ENCODE measurements at places on chromosomes 7 and 10.

DNA sequence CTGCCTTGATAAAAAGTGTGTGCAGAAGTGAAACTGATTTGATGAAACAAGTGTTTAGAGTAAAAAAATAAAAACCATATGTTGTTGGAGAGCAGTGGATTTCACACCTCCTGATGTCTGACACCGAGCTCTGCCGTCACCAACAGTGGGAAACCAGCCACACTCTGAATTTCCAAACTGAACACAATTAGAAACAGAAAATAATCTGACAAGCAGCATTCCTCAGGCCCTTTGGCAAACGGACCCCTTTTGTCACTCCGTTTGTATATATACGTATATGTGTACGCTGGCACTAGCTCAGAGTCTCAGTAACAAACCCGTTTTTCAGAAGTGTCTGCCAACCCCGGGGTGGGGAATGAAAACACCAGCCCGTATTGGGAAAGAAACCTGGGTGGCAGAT is 32.4 kb downstream of the TACC2 start:
- DNase-seq = no peak

DNA sequence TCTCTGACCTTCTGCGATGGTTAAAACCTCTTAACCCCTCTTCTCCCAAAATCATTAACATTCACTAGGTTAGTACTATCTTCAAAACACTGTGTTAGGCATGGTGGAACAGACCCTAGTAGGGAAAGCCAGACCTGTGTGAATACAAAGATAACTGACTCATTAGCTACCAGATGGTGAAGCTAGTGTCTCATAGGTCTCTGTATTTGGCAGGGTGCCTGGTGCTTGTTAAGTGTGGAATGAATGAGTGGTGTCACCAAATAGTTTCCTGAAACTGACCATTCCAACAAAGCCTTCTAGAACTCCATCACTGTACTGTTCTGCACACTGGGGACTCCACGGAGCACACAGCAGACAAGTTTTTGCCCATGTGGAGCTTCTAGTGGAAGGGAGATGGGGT is 27.7 kb upstream of the TM9SF3 start:
- no peak for DNase-seq

GRCh38 chr7:151461942-151462230 is 21.9 kb upstream of the CRYGN start:
- no peak for DNase-seq

- no peak for DNase-seq
Observed at GRCh38 chr10:118108194-118109026, 61.7 kb upstream of the RAB11FIP2 start.

- no peak for DNase-seq
Observed at GRCh38 chr7:129012641-129013040, 42.3 kb downstream of the TNPO3 start.

DNA sequence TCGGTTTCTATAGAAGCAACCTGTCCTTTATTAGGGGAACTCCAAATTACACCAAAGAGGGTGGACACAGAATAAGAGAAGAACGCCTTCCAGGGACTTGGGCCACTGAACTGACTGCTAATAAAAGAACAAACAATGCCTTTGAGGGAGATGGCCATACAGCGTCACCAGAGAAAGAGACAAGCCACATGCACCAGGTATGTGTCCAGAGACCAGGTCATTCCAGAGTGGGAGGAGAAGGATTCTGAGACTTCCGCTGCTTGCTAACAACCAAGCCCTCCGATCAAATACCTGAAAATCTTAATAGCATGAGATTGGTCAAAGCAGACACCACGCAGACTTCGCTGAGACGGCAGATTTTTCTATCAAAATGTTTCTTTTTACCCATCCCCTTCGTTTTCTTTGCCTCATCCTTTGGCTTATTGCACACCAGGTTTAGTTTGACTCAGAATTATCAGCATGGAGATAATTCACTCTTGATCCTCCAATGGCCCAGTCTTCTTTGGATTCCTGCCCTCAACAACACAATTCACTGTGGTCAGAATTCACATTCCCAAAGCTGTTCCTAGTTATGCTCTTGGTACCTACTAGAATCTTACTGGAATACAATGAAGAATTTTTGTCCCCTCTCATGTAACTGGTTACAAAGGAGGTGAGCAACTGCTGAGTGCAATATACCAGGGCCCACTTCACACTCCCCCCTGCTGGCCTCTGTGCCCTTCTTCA is 87.4 kb upstream of the DDC start:
- no peak for DNase-seq

- DNase-seq = no peak
Observed at GRCh38 chr7:96778263-96778662, 68.6 kb upstream of the SEM1 start.

- no peak for DNase-seq
Observed at GRCh38 chr10:81303656-81304055, 571.3 kb upstream of the NRG3 start.

DNA sequence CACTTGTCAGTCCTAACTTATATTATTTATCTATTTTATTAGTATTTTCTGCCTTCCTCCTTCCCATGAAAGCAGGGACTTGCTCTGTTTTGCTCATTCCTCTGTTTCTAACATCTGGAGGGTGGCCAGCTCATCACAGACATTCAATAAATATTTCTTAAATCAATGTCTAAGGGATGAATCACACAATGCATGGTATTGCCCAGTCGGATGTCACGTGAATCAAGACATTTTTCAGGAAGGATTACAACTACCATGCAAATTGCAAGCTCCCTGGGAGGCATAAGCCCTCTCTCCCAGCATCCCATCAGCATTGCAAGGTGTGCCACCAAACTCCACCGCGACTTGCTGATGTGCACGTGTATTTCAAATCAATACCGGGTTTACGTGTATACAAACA is 146.6 kb upstream of the RNF32 start:
- DNase-seq = no peak

DNA sequence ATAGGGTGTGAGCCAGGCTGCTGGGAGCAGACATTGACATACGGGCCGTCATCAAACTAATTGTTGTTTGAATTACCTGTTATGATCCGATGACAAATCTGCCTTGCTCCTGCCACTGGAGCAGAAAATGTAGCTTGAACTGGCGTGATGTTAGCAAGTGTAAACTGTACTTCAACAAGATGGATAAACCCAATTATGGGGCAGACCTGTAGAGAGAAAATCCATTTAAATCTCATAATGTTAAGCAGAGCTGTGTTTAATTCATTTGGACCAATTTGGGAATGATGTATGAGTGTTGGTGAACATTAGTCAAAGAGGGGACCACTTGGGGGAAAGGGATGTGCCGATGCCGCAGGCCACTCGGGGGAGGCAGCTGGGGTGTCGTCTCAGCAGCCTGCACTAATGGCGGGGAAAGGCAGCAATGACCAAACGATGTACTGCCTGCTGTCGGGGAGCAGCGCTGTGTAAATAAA is 27.4 kb downstream of the TCF7L2 start:
- no peak for DNase-seq

GRCh38 chr10:5976512-5977470 is 552 bp downstream of the IL15RA start:
- peak; percentile 14 for DNase-seq

- no peak for DNase-seq
Observed at GRCh38 chr7:102155821-102156441, 130.7 kb upstream of the SH2B2 start.

GRCh38 chr7:137684316-137684715 is 162.5 kb downstream of the DGKI start:
- no peak for DNase-seq

- no peak for DNase-seq
Observed at GRCh38 chr10:20970708-20971107, 73.6 kb upstream of the NEBL start.

DNA sequence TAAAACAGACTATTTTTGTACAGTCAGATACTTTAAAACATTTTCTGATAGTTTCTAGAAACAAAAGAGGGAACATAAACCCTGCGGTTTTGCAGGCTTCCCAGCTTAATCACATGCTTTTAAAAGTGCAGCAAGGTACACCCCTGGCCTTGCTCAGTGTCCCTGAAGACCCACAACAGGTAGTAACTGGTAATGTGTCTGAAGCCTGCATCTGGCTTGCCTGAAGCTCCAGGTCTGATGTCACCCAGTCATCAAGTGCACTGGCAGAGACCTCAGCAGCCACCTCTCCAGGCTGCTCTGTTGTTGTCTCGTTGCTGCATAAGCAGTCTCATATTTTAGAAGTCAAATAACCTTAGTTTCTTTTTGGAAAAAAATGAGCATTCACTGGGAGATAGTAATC is 376.1 kb upstream of the MTPN start:
- DNase-seq = no peak

DNA sequence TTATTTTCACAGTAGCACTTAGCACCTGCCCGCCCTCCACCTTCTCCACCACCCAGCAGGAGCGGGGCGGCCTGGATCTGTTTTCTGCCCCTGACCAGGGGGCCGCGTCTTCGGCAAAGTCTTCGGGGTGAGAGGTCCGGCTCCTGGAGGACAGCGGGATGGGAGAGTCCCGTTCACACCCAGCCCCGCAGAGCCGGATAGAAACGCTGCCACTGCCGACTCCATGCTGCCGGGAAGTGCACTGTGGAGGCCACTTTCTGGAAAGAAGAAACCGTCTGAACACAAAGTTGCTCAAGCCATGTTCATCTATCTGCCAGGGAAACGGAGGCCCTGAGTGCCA is 14.5 kb upstream of the ZNF273 start:
- no peak for DNase-seq

DNA sequence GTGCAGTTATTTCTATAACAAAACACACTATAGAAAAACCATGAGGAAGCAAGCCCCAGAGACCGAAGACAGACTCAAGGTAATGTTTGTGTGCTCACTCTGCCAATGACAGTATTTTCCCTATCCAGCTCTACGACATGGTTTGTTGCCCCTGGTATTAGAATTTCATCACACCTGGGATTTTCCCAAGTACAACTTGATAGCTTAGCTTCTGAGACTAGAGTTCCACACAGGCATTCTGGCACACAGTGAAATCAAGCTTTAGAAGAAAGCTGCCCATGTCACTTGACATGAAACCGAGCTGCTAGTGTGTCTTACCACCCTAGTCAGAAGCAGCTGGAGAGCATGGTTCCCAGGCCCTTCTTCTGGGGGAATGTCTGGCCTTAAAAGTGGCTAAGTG is 44.1 kb upstream of the AKR1E2 start:
- DNase-seq = no peak

GRCh38 chr10:35091994-35092790 is 2.1 kb upstream of the CUL2 start:
- DNase-seq = no peak

DNA sequence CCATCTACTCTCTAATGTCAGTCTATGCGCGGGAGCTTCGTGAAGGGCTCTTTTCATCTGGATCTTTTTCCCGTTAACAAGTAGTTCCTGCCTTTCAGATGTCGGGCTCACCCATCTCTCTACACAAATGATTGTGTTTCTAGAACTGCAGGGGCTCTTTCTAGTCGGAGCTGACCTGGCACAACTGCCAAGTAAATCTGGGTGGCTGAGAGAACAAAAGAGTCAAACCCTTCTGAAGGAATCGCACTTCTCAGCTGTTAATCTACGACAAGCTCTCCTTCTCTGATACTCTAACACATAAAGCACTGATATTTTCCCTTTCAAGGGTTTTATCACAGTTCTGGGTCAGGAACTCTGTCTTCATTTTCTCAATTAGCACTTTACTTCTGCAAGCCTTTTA is 144.7 kb downstream of the NRP1 start:
- no peak for DNase-seq

DNA sequence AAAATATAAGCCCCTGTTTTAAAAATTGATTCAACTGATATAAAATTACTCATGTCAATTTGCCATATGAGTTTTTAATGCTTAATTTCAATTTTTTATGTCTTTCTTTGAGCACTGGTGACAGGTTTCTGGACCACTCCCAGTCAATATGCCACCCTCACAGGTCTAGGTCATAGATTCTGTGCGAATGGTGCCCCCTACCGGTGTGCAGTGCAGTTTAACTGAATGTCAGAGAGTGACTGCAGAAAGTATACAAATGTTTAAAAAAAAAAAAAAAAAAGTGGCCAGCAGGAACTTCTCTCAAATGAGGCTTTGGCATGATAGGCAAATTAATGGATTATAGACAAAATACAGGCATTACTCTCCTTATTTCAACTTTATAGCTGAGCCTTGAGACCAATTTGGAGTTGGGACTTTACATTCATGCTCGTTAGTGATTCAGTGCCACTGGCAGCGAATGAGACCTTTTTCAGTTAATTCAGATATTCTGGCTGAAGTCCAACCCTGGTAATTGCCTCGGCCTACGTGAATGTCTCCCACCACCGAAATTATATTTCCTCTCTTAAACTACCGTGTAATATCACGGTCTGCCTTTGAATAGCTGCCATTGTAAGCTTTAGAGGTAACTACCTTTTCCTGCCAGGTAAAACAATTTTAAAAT is 427.6 kb downstream of the PHTF2 start:
- DNase-seq = peak; percentile 74

DNA sequence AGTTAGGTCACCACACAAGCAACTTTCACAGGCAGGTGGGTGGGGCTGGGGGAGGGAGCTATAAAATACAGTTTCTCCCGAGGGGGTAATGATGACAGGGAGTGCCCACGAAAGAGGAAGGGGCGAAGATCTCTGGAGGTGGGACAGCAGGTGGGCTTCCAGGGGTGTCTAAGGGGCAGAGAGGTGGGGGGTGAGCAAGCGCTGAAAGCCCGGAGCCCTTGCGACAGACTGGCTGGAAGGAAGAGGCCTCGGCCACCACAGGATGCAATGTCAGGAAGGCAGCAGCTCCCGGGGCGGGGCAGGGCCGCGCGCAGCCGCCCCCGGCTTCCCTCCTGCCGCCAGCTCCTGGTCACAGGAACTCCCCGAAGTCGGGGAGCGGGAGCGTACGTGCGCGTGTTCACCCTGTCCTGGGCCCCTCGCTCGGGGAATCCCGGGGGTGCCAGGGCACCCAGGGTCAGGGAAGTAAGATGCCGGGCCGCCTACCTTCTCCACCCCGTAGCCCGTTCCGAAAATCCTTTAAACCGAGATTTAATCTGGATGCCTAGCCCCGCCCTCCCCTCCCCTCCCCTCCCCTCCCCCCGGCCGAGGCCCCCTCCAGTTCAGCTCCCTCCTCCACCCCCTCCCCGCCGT is 105.2 kb upstream of the PPIF start:
- no peak for DNase-seq

- DNase-seq = no peak
Observed at GRCh38 chr10:77077316-77077945, 560.2 kb downstream of the KCNMA1 start.

GRCh38 chr10:68598978-68599770 is 39.0 kb downstream of the TET1 start:
- no peak for DNase-seq

- DNase-seq = no peak
Observed at GRCh38 chr7:143458263-143458662, 15.0 kb downstream of the TAS2R60 start.

DNA sequence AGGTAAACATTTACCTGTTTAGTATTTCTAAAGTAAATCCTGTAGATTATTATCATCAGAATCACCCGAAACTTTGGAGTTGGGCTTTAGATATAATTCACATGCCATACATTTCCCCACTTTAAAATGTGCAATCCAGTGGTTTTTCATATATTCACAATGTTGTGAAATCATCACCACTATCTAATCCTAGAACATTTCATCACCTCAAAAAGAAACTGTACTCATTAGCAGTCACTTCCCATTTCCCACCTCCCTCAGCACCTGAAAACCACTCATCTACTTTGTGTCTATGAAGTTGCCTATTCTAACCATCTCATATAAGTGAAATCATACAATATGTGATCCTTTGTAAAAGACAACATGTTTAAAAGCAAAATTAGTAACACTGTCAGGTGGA is 182.6 kb downstream of the FZD1 start:
- no peak for DNase-seq

Measured in NCI-H1048 (cell line).